ENCODE measurements at places on chromosomes 11 and 22. TPM values are rescaled to one million over a fixed set of nuclear protein-coding genes. Genes with fewer than 3 reads are reported as not detected.

GRCh38 chr22:26827611-26828010 lies 170.2 kb downstream of the MIAT start:
- no peak for DNase-seq

GRCh38 chr11:89235976-89236375 lies 58.3 kb downstream of the TYR start:
- no peak for DNase-seq

The ADAMTS15 gene
- 2.4 TPM for total RNA-seq

The FBLN1 gene
- total RNA-seq, result 496 TPM

The CHRNA10 gene
- total RNA-seq, result 0.76 TPM

The KIF18A gene
- 0.43 TPM for total RNA-seq
